ENCODE measurements at places on chromosomes 16 and 17.

- no peak overlapping the region for H3K4me3 ChIP-seq
- no peak for DNase-seq
- H3K4me1 ChIP-seq: no peaks in the 10 kb centered on the region
- no peaks in the 10 kb centered on the region for H3K27me3 ChIP-seq
- H3K27ac ChIP-seq: no peak overlapping the region
- peaks cover 7% of the 10 kb centered on the region for H3K36me3 ChIP-seq
Measured at GRCh38 chr17:43146649-43147048, 21.5 kb upstream of the BRCA1 start.

- no peaks in the 10 kb centered on the region for H3K4me1 ChIP-seq
- no peak for DNase-seq
- H3K36me3 ChIP-seq: no peaks in the 10 kb centered on the region
- no peak overlapping the region for H3K27ac ChIP-seq
- no peak overlapping the region for H3K4me3 ChIP-seq
Measured at GRCh38 chr16:2954656-2955381, 9.3 kb upstream of the KREMEN2 start.

- no peak overlapping the region for H3K4me3 ChIP-seq
- no peaks in the 10 kb centered on the region for H3K27me3 ChIP-seq
- H3K27ac ChIP-seq: no peak overlapping the region
- H3K4me1 ChIP-seq: no peaks in the 10 kb centered on the region
- H3K36me3 ChIP-seq: no peaks in the 10 kb centered on the region
Measured at GRCh38 chr17:42061646-42062487, 11.5 kb upstream of the C17orf113 start.

GRCh38 chr16:62870554-62870953, 834.3 kb upstream of the CDH8 start:
- no peak overlapping the region for H3K27ac ChIP-seq
- no peak overlapping the region for H3K4me3 ChIP-seq
- no peak for DNase-seq
- no peaks in the 10 kb centered on the region for H3K36me3 ChIP-seq
- H3K4me1 ChIP-seq: no peaks in the 10 kb centered on the region

DNA sequence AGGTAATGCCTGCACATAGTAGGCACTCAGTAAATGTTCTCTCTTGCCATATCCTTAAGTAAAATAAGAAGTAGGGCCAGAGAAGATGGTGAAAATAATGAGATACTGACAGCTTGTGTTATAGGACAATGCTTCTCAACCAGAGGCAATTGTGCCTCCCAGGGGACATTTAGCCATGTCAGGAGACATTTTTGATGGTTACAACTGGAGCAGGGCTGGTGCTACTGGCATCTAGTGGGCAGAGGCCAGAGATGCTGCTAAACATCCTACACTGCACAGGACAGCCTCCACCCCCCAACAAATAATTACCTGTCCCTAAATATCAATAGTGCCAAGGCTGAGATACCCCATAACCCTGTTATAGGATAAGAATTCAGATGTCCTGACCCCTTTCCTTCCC, 1.7 kb downstream of the RAD51D start:
- no peaks in the 10 kb centered on the region for H3K27me3 ChIP-seq
- no peak for DNase-seq
- peaks cover 43% of the 10 kb centered on the region for H3K4me1 ChIP-seq

DNA sequence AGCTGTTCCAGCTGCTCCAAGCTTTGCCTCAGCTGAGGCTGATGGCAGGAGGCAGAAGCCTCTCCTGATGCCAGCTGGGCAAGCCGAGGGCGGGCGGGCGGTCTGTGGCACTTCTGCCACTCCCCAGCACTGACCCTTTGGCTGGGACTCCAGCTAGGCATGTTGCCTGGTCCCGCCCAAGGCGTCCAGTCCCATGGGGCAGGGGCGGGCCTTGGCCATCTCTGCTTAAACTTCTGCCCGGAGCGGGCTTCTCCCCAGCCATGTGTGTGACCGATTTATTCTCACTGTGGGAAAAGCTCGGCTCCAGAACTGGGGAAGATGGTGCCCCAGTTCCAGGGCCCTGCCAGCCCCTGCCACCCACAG, 349.1 kb downstream of the SEC14L1 start:
- H3K4me1 ChIP-seq: peaks cover 4% of the 10 kb centered on the region
- DNase-seq: no peak
- peaks cover 91% of the 10 kb centered on the region for H3K36me3 ChIP-seq
- no peak overlapping the region for H3K4me3 ChIP-seq
- no peak overlapping the region for H3K27ac ChIP-seq

- H3K27ac ChIP-seq: no peak overlapping the region
- H3K4me1 ChIP-seq: no peaks in the 10 kb centered on the region
- H3K4me3 ChIP-seq: no peak overlapping the region
- H3K27me3 ChIP-seq: no peaks in the 10 kb centered on the region
- DNase-seq: no peak
Measured at GRCh38 chr17:11813871-11814270, 183.4 kb downstream of the ZNF18 start.

Measured in SJSA1 (cell line).